ENCODE measurements at places on chromosomes 7 and 10.

DNA sequence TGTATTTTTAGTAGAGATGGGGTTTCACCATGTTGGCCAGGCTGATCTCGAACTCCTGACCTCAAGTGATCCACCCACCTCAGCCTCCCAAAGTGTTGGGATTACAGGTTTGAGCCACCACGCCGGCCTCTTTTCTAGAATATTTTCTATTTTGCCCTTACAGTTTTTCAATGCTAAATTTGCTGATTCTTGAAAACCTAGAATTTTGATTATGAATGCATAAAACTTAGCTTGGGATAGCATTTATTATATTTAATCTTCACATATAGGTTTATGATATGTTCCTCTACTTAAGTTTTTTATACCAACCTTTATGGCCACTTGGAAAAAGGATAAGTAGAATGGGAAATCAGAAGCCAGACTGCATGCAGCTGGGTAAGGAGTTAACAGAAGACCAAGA lies 2.1 kb downstream of the TMEM60 start:
- DNase-seq, result no peak

GRCh38 chr10:91159254-91159783 lies 61.1 kb upstream of the PCGF5 start:
- no peak for DNase-seq

- no peak for DNase-seq
Measured at GRCh38 chr10:13651969-13652720, 65.4 kb downstream of the PRPF18 start.

- DNase-seq, result no peak
Measured at GRCh38 chr7:95817866-95818640, 45.7 kb downstream of the DYNC1I1 start.

DNA sequence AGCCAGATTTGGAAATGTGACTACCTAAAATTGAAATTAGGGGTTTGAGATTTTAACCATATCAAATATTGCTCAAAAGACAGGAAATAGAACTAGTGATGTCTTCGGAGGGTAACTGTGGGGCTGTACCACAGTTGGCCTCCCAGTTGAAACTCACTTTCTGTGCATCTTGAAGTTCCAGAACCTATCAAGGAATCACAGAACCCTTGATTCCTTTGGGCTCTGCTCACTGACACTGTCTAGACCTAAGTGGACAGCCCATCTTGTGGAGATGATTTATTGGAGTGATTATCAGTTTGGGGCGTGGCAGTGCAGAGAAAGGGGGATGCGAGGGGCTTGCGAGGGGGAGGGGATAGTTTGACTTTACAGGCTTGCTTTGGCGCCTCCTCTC lies 134.2 kb upstream of the GJD4 start:
- DNase-seq, result no peak

- DNase-seq, result no peak
Measured at GRCh38 chr10:50216894-50217293, 34.4 kb downstream of the ASAH2 start.

- peak; percentile 64 for DNase-seq
Measured at GRCh38 chr7:70072220-70072619, 473.9 kb downstream of the AUTS2 start.

DNA sequence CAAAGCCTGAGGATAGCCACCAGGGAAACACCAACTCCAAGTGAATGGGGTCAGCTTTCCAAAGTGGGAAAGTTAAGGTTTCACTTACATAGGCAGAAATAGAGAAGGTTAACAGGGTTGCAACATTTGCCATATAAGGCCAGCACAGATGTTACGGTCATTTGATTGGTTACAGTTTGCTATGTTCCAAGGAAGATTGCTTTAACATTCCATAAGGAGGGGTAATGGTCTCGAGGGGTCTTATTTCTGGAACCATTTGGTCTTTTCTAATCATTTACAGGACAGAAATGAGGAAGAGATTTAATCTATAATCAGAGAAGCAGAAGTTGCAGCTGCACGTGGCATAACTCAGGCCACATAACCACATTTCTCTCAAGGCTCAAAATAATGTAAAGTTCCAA lies 679.4 kb upstream of the C7orf33 start:
- no peak for DNase-seq

- DNase-seq, result no peak
Measured at GRCh38 chr7:116736927-116737715, 65.1 kb downstream of the MET start.

DNA sequence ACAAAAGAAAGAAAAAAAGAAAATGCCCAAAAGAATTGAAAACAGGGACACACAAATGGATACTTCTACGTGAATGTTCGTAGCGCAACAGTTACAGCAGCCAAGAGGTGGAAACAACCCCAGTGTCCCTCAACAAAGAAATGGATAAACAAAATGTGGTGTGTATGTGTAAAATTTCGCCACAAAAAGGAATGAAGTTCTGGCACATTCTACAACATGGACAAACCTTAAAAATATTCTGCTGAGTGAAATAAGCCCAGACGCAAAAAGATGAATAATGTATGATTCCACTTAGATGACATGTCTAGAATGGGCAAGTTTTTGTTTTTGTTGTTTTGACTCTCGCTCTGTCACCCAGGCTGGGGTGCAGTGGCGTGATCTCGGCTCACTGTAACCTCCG lies 10.9 kb downstream of the UCMA start:
- no peak for DNase-seq

GRCh38 chr7:28505014-28505413 lies 92.7 kb downstream of the CREB5 start:
- DNase-seq, result no peak

- peak; percentile 7 for DNase-seq
Measured at GRCh38 chr7:91169830-91170191, 94.4 kb upstream of the FZD1 start.

GRCh38 chr7:32283546-32283945 lies 206.6 kb downstream of the LSM5 start:
- no peak for DNase-seq

DNA sequence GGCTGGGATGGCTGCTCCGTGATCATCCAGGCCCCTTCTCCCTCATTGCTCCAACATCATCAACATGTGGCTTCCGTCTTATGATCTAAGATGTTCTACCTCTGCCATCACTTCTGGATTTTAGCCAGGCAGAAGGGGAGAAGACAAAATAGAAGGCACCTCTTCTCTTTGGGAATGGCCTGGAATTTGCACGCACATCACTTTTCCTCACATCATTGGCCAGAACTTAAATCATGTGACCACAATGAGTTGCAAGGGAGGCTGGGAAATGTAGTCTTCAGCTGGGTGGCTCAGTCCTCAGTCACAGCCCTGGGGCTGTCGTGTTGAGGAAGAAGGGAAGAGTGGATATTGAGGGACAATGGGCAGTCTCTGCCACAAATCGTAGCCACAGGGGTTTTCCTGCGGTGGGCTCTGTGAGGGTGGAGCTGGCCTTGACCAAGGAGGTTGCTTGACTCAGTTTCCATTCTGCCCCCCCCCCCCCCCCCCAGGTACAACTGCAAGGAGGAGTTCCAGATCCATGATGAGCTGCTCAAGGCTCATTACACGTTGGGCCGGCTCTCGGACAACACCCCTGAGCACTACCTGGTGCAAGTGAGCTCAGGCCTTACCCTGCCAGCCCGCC lies 50.3 kb downstream of the PALD1 start:
- peak; percentile 67 for DNase-seq

DNA sequence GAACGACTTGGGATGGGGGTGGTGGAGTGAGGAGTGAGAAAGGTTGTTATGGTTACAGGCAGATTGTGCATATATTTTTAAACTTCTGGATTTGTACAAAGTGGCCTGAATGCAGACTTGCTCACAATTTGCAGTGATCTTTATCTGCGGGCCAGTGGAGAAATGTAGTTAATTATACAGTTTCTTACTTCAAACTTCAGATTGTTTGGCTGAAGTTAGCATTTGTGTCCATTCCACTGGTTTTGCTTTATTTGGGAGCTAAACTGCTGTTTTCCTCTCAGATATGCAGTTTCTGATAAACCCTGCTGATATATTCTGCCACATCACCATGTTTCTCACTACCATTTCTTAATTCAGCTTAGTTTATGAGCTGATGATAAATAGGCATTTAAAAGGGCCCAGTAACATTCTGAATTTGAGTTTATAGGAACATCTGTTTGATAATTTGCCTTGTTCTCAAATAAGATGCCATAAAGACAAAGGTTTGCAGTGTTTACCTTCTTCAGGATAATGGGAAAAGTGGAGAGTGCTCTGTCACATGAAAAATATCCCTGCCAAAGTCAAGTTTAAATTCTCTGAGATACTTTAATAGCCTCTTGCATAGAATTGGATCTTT lies 170.1 kb downstream of the ST7 start:
- no peak for DNase-seq

GRCh38 chr10:34864149-34865067 lies 49.3 kb upstream of the PARD3 start:
- DNase-seq, result peak; percentile 24

DNA sequence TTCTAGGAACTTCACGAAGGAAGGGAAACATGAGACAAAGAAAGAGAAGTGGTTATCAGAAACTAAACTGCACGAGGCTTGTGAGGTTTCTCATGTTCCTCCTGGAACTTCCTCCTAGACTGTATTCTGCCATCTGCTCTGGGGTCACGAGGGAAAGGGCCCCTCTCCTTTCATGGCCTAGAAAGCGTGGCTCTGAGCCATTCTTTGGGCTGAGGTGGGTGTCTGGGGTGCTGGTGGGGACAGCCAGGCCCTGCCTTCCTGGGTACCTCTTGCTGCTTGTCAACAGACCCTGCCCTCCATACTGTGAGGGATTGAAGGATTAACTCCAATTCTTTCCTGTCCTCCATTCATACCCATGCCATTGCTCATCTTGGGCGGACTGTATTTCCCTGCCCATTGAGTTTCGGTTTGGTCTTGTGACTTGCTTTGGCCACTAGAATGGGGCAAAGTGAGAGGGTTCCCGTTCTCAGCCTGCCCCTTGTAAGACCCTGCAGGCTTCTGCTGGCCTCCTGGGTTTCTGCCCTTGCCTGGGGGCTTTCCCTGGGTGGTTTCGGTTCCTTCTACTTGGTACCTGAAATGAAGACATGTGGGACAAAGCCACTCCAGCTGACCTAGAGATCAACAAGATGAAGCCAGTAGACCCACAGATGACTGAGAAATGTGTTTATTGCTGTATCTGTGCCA lies 14.9 kb upstream of the GIMAP8 start:
- DNase-seq, result no peak

DNA sequence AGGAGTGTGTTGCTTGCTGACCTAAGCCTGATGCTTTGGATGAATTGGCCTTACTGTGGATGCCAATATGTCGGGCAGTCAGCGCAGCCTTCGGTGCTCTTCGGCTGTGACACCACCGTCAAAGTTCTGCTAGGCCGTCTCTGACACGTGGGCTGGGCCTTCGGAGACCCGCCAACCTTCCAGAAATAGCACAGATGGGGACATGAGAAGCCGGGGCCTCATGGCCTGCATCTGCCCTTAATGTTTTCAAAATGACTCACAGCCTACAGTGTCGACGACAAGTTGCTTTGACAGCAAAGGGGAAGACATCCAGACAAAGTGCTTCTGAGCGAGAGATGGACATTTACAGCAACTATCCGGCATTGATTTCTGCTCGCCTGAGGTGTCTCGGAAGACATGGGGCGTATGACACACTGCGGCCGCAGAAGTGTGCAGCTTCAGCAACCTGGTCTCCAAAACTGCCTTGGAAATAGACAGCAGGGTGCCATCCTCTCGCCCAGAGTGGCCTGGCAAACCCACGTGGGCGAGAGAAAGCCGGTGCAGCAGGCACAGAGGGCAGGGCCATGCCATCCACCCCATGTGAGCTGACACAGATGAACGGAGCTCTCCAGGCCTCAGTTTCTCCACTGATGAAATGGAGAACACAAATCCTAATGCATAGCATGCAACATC lies 94.0 kb upstream of the PPP2R2D start:
- DNase-seq, result no peak

DNA sequence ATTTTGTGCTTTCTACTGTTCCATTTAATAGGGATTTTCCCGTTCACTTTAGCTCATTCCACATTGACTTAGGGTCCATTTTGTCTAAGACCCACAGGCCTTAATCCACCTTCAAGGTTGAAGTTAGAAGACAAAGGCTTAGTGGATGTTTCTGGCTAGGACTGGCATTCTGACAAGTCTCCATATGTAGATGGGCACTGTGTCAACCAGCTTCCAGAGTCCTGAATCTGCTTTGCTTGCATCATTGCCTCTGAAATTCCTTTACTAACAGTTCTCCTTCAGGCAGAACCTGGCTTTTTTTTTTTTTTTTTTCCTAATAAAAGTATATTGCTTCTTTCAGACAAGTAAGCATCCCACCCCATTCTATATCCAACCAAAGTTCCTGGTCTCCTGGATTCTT lies 69.6 kb upstream of the PDCD4 start:
- DNase-seq, result peak; percentile 21

GRCh38 chr7:45898222-45898621 lies 9.9 kb downstream of the IGFBP1 start:
- no peak for DNase-seq

DNA sequence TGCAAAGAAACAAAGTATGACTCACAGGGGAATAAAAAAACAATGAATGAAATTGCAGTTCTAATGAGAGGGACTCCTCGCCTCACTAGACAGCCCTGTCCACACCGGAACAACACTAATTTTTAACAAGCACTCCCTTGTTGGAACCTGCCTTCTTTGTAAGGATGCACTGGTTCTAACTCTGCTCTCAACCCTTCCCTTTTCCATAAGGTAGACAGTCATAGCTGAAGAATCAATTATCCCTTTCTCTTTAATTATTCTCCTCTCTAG lies 65.1 kb downstream of the TSPAN12 start:
- DNase-seq, result no peak

DNA sequence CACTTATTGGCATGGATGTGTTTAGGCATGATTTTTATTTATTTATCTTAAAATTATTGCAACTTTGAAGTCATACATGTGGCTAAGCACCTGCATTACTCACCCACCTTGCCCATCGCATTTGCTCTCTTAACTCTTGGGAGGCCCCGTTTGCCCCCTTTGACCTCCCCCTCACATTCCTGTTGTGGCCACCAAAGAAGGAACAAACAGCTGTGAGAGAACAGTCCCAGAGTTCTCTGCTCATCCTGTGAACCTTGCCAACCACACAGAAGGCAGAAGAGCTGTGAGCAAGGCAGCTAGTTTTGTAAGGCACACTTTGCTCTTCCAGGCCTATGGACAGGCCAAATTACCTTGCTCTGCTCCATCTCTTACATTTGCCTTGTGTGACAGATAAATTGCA lies 23.6 kb upstream of the FGL2 start:
- no peak for DNase-seq

- no peak for DNase-seq
Measured at GRCh38 chr10:122468926-122469781, 7.8 kb downstream of the HTRA1 start.

GRCh38 chr7:16970732-16971482 lies 89.1 kb upstream of the AGR3 start:
- peak; percentile 79 for DNase-seq

DNA sequence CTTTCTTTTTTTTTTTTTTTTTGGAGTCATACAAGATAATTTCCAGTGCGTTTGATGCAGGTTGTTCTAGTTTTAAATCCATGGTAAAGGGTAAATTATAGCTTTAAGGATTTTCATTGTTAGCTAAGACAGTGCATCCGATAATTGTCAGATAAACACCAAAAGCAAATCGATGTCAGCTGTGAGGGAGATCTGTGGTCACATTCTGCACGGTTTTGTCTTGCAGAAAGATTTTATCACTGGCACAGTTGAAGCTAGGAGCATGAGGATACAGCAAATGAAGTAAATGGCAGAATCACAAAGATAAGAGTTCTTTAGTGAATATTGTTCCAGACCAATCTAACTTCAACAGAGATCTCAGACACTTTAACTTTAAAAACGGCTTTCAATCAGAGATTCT lies 648.8 kb upstream of the COBL start:
- DNase-seq, result no peak

- DNase-seq, result no peak
Measured at GRCh38 chr7:108528183-108528712, 2.3 kb upstream of the PNPLA8 start.

- DNase-seq, result no peak
Measured at GRCh38 chr7:102244601-102245000, 42.1 kb upstream of the SH2B2 start.

Measured in NCI-H82 (cell line).